A673 (cell line): ENCODE measurements at places on chromosomes 3 and 15. TPM values are rescaled to one million over a fixed set of nuclear protein-coding genes. Genes with fewer than 3 reads are reported as not detected.

SENP8 gene
- 2.0 and 2.8 TPM in 2 replicates for total RNA-seq

PGBD4 gene
- 2.6 and 2.7 TPM in 2 replicates for total RNA-seq

TMEM212 gene
- total RNA-seq = not detected in 2 replicates

SNRPN gene
- 83.0 and 99.6 TPM in 2 replicates for total RNA-seq

RBSN gene
- 31.2 and 35.2 TPM in 2 replicates for total RNA-seq

INO80 gene
- total RNA-seq = 27.3 and 32.7 TPM in 2 replicates

MEGF11 gene
- total RNA-seq = 0.09 and 0.43 TPM in 2 replicates

GRCh38 chr3:187856555-187856954 lies 111.3 kb upstream of the BCL6 start:
- DNase-seq = no peak

DNA sequence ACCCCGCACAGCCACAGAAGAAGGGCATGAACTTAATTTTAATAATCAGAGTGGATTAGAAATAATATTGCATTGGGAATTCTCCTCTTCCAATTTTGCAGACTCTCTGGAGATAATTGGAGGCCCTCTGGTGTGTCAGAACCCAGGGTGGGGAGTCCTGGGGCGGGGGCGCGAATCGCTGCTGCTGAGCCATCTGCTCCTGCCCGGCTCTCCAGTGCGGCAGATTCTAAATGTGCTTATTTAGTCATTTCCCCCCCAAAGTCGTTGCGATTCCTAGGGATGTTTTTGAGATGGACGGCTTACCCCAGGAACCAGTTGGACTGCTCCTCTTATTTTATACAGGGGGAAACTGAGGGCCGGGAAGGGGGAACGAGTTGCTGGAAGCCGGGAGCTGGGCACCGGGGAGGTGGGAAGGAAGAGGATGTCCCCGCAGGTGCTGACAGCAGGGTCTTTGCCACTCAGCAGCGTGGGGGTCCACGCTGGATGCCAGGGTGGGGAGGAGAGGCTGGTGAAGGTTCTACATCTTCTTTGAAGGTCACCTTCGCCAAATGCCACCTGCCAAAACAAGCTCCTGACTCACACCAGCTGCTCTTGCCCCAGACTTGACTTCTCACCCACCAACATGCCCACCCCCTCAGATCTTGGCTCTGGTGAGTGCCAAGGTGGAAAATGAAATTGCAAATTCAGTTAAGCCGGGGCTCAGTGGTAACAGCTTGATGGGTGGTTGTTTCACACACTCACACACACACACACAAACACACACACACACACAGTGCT lies 91.3 kb upstream of the PRR23E start:
- DNase-seq = no peak

DNA sequence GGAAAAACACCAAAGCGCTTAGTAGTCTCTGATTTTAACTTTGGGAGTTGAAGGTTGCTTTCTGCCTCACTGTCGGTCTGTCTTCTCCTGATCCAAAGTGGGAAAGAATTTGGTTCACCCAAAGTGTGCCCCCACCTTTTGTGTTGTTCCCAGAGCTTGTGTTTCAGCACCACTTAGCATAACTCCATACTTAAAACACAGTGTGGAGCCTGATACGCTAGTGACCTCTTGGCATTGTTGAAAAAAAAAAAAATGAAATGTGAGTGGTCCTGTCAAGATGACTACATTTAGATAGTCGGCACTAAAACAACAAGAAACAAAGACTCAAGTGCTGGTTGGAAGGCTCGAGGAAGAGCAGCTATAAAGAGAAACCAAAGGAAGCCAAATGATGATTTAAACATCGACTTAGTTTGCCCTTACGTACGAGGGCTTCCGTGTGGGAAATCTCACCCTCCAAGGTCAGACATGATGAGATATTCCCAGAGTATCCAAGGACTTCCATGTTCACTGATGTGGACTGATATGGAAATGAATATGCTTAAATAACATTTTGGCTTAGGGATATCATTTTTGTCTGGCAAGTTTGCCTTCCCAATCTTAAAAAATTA lies 178.8 kb downstream of the MEIS2 start:
- no peak for DNase-seq

DNA sequence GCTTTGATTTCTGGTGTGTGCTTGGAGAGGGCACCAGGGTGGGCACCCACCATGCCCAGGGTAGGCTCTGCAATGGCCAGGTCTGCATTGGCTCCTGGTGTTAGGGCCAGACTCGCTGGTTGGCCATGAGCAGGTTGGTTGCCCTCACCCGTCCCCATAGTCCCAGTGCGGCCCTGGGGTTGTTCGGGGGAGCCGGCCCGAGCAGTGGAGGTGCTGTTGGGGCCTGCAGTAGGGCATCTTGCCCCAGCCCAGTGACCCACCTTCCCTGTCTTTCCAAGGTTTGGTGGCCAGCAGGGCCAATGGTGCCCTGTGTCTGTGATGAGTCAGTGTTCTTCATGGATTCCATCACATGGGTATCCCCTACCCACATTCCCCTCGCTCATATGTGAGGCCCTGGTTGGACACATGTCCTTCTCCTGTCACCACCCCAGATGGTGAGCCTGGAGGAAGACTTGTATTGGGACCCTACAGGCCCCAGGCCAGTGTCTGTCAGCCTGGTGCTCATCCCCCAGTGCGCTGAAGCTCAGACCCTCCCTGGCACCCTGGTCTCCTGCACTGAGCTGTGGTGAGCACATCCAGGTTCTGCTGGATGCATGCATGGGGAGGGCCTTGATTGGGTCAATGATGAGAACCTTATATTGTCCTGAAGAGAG lies 190.1 kb downstream of the UBE3A start:
- DNase-seq = no peak

- DNase-seq = peak; percentile 82
Observed at GRCh38 chr3:12706504-12707253, 42.8 kb upstream of the RAF1 start.

- DNase-seq = no peak
Observed at GRCh38 chr3:178950676-178951075, 120.9 kb downstream of the ZMAT3 start.

- DNase-seq = no peak
Observed at GRCh38 chr15:69909719-69910444, 187.8 kb downstream of the TLE3 start.

GRCh38 chr3:187971629-187972028 lies 182.3 kb upstream of the LPP start:
- DNase-seq = no peak

DNA sequence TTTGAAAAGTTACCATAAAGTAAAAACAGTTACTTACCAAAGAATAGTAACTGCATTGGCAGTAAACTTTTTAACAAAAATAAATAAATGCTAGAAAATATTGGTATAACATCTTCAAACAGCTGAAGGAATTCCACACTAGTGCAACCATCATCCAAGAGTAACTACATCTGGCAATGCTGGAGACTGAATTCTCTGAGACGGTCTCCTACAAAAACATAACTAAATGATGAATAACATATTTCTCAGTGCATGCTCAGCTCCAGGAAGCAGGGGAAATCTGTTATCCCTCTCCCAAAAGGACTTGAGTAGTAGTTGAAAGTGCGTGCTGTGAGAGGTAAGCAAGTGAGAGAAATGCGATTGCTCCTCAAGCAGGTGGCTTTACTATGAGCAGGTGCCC lies 526.8 kb upstream of the CCDC54 start:
- DNase-seq = no peak

DNA sequence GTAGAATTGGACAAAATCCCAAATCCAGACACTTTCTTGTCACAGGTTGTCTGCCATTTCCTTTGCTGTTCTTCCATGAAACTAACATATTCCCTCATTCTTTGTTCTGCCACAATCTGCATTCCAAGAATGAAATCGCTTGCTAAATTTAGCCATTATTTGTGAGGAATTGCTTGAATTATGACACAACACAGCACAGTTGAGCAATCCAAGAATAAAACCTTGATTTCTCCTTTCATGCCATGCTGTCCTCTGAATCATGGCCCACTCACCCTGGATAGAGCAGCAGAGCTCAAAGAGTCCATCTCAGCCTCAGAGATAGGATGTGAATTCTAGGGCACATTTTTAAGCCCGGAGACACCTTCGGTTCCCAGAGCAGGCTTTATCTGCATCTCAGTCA lies 35.2 kb upstream of the GREM1 start:
- no peak for DNase-seq

- peak; percentile 2 for DNase-seq
Observed at GRCh38 chr3:148789146-148789545, 38.5 kb upstream of the CPB1 start.

DNA sequence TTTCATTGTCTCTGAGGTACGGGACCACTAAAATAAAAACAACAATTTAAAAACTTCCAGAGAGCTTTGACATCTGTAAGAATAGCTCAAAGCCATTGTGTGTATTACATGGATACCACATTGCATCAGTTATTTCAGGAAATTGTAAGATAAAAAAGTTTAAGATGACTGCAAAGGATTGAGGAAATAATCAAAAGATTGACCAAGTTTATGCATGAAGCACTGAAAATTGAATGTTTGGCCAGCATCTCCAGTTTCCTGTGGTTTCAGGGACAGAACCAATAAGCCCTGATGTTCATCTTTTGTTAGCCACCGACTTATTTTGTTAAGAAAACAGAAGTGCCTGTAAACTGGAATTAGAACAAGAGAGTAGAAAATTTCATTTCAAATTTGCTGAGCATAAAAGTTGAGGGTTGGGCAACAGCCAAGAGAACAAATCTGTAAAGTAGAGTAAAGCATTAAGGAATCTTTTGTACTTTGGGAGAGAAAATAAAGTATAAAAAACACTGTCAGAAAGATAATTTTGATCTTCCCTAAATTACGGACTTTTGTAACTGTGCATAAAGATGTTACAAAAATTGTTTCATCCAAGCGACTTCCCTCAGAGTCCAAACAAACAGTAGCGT lies 211.5 kb upstream of the P2RY1 start:
- DNase-seq = peak; percentile 76

- DNase-seq = no peak
Observed at GRCh38 chr3:35777065-35777464, 137.7 kb downstream of the ARPP21 start.

DNA sequence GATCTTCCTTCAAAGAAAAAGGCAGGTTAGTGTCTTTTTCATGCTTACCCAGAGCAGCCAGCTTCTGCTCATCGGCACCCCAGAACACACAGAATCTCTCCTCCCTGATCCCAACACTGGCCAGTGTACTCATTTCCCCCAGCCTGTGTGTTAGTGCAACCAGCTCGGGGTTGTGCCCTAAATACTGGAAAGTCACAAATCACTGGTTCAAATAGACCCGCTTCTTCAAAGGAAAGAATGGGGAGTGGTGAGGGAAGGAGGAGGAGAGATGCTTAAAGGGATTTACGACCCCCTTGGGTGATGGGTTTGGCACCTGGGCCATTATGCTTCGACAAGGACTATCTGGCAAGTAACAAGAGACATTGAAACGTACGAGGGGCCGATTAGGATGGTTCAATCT lies 114.0 kb downstream of the FOXB1 start:
- DNase-seq = no peak

DNA sequence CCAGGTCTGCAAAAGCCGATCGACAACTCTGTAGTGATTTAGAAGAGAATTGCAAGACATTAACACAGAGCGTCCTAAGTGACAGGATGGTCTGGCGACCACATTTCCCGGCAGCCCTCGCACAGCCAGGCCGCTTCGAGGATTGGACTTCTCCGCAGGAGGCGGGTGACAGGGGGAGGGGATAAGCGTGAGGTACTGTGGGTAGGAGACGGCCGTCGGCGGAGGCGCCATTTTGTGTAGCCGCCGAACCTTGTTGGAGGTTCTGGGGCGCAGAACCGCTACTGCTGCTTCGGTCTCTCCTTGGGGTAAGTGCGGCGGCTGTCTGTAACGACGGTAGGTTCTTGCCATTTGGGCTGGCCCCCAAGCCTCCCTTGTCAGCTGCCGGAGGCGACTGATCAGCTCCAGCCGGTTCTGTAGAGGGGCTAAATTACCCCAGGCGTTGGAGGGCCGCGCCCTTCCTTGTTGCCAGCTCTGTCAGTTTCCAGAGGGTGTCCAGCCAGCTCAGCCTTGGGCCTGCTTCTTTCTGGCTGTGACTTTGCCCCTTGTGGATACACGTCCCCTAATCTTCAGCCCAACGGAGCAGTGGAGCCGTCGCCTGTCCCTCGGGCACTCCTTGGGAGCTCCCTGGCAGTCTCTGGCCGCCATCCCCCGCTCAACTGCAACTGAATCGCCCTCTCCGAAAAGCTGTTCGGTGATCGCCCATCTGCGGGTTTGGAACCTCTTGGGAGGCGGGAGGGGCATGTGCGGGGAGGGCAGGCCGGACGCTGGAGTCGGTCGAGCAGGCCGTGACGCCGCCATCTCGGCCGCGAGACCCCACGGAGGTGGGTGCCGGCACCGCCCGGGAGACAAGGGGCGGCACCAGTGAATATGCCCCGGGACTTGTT lies at the start of gene RBM5:
Gene RBM5 (plus strand): TSS at position 195 of the 884 bp plus-strand sequence. CDS start 1,516 bp downstream, outside the sequence.
- DNase-seq = peak; percentile 90

DNA sequence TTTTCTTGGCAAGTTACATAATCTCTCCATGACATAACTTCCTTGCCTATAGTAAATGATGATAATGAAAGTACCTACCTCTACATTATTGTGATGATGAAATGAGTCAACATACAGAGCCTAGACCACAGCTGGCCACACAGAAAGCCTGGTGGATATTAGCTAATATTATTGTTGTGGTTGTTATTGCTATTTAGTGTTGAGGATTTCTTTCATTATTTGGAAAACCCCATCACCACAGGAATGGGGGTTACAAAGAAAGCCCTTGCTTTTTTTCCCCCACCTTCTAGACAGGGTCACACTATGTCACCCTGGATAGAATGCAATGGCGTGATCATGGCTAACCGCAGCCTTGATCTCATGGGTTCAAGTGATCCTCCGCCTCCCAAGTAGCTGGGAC lies 125.0 kb downstream of the PDZRN3 start:
- no peak for DNase-seq

DNA sequence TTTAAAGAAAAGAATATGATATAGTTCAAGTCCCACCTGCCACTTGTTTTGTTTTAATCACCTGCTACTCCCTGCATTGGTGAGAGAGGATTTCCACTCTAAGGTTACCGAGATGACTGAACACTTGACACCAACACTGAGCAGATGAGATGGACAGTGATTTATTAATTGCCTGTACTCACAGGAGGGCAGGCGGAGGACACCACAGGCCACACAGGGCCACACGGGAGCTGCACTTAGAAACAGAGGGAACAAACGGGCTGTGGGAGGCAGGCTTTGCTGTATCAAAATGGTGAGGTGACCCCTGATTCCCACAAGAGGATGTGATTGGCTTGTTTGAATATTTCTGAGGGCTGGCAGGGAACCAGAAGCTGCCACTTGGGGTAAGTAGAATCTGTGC lies 10.8 kb downstream of the MINAR1 start:
- no peak for DNase-seq

- no peak for DNase-seq
Observed at GRCh38 chr15:90401495-90401894, 13.5 kb downstream of the IQGAP1 start.

GRCh38 chr3:119643528-119643927 lies 16.9 kb downstream of the POPDC2 start:
- DNase-seq = no peak

DNA sequence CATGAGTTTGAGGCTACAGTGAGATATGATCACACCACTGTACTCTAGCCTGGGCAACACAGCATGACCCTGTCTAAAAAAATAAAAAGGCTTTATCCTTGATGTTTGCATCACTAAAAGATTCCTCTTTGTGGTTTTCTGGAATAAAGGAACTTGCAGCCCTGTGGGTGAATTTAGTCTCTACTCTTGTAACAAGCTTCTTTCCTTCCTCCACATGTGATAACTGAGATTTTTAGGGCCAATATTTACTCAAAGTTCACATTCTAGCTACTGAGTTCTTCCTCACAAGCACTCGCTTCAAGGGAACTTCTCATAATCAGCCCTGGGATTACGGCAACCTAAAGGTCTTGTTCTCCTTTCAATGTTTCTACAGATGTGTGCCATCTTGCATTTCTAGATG lies 24.6 kb downstream of the COMMD2 start:
- no peak for DNase-seq
